ENCODE measurements at places on chromosomes 7 and 10.

- no peak for DNase-seq
These were observed 156.4 kb upstream of the MDFIC start for GRCh38 chr7:114765331-114766040.

- DNase-seq = no peak
These were observed 81.6 kb downstream of the ARHGAP22 start for GRCh38 chr10:48523212-48523819.

- DNase-seq = no peak
These were observed 9.8 kb upstream of the FXYD4 start for GRCh38 chr10:43361547-43362190.

DNA sequence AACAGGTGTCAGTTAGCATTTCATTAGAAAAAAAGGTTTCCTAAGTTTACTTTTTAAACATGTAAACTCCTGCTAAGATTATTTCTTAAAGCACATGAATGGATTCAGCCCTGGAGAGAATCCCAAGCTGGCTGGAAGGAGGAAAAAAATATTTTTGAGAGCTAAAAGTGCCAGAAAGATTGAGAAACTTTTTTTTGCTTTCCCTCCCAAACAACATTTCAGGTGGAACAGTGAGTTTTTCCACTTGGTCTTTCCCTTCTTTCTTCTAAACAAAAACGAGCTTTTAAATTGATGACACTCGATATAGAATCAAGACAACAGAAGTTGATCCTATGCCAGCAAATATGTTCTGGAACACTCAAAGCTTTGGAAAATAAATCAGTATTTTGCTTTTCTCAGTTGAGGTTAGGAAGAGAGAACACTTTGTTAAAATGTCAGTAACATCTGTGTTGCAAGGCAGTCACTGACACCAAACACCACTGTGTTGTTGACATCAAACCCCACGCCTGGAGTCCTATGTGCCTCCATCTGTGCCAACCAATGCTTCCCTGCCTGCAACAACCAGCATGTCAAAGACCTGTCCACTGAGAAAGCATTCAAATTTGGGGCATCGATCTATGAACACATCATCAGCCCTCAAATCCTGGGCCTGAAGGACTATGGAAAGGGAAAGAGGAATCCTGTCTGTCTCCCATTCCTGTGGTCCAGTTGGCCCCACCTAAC is 22.9 kb upstream of the INSIG1 start:
- DNase-seq = no peak

GRCh38 chr10:60434418-60435046 is 44.9 kb upstream of the ANK3 start:
- DNase-seq = no peak

- peak; percentile 79 for DNase-seq
These were observed 161.8 kb upstream of the CACNA2D1 start for GRCh38 chr7:82605247-82605864.

DNA sequence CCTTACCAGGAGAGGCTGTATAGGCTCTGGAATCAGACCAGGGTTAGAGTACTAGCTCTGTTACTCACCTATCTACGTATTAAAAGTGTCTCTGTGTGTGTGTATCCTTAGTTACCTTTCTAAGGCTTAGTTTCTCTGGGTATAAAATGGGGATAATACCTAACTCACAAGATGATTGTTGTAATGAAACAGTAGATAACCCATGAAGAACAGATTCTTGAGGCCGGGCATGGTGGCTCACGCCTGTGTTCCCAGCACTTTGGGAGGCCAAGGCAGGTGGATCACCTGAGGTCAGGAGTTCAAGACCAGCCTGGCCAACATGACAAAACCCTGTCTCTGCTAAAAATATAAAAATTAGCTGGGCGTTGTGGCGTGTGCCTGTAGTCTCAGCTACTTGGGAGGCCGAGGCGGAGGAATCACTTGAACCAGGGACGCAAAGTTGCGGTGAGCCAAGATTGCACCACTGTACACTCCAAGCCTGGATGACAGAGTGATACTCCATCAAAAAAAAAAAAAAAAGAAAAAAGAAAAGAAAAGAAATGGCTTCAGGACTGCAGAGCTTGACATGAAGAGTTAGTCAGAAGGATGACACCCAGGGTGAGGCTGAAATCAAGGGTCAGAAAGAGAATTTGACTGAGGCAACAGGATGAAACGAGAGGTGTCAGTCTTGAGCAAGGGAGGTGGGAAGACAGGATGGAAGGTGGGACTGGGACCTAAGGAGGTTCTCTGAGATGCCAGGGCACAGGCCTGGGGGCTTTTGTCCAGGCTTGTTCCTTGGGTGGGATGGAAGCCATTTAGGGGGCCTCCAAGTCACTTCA is 33.4 kb downstream of the PRKAR2B start:
- DNase-seq = no peak

- no peak for DNase-seq
These were observed 1.3 kb upstream of the CUL1 start for GRCh38 chr7:148697256-148698006.

GRCh38 chr7:1844336-1844950 is 174.4 kb downstream of the ELFN1 start:
- DNase-seq = no peak

DNA sequence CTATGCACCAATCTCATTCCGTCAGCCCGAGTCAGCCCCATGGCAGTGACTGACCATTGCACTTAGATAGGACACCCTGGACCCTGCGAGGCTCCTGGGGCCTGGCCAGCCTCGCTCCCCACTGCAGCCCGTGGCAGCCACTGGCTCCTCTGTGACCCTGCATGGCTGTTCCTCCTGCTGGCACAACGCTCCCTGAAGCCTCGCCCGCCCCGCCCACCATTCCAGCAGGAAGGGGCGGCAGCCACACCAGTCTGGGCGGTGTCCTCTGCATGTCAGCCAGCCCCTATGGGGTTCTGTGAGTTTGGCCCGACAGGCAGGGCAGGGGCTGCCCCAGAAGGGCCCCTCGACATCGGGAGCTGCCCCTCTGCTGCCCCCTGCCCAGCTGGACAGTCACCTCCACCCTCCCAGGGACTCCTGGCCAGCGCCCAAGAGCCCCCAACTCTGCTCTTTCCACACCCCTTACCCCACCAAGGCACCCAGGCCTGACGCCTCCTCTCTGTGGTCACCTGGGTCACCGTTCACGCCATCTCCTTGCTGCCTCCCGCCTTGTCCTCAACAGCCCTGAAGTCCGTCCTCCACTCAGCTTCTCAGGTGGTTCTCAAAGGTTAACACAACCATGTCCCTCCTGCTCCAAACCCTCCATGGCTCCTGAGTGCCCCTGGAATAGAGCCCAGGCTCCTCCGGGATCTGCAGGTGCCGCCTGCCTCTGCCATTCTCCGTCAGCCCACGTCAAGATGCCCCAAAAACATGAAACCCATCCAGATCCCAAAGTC is 103.5 kb downstream of the MICALL2 start:
- no peak for DNase-seq

GRCh38 chr10:101959346-101959916 is 96.5 kb downstream of the ARMH3 start:
- DNase-seq = no peak

- no peak for DNase-seq
These were observed 34.9 kb upstream of the INPP5A start for GRCh38 chr10:132502544-132503300.

- peak; percentile 60 for DNase-seq
These were observed 174.0 kb upstream of the TCF7L2 start for GRCh38 chr10:112775892-112776674.

DNA sequence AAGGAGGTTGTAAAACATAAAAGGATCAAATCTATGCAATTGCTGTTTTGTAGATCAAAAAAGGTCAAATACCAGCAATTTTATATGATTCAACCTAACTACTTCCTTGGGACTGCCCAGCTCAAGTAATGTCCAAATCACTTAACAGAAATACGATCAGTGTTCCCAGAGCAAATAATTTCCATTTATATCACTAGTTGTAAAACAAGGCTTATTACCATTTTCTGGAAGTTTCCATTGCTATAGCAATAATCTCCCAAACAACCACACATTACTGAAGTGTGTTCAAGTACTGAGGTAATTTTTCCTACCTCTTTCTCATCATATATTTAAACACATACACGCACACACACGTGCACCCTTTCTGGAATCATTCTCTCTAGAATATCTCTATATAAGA is 123.3 kb downstream of the NRCAM start:
- peak; percentile 21 for DNase-seq

GRCh38 chr10:64067009-64067606 is 545.9 kb downstream of the REEP3 start:
- no peak for DNase-seq

DNA sequence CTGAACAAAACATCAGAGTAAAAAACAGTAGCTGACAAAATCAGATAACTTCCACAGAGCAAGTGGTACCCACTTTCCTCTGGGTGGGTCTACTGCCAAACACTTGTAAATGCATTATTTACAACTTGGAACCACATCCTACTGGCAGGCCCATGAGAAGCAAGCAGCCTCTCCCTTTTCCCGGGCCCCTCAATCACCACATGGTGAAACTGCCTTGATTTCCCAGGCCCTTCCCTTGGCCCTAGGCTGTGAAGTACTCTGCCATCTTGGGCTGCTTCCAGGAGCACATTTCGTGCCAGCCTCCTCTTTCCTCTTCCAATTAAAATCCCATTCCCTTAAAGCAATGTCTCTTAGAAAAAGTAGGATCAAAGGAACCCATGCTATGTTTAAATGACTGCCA is 71.4 kb downstream of the CUZD1 start:
- DNase-seq = no peak

DNA sequence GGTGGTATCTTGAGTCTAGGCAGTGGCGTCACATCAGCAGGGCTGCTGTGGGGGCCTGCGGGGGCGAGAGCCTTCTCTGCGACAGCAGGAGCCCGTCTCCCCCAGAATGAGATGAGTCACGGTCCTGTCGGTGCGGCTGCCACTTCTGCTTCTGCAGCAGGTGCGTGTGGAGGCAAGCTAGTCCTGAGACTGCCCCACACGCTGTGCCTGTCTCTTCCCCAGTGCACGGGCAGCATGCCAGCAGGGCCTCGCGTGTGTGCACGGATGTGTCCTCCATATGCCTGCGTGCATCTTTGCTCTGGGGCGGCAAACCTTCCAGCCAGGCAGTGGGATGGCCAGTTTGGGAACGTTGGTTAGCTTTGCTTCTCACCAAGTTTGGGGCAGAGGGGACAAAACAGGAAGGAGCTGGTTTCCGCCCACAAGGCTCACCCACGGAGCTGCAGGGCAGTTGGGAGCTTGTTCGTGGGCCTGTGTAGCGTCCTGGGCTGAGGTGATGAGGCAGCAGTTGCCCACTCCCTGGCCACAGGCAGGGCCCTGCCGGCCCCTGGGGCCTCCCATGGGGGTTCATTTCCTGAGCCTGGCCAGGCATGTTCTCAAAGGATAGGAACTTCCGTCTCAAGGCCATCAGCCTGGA is 60.8 kb upstream of the PPIF start:
- no peak for DNase-seq

DNA sequence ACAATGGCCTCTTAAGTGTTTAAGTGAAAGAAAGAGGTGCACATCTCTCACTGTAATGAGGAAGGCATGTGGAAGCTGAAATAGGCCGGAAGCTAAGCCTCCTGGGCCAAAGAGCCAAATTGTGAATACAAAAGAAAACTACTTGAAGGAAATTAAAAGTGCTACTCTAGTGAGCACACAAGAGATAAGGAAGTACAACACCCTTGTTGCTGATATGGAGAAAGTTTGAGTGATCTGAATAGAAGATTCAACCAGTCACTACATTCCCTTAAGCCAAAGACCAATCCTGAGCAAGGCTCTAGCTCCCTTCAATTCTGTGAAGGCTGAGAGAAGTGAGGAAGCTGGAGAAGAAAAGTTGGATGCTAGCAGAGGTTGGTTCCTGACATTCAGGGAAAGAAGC is 8.2 kb downstream of the DKK1 start:
- no peak for DNase-seq

GRCh38 chr7:18547509-18548187 is 52.1 kb downstream of the HDAC9 start:
- DNase-seq = no peak

GRCh38 chr10:9547936-9548904 is 1469.5 kb upstream of the CELF2 start:
- DNase-seq = no peak

DNA sequence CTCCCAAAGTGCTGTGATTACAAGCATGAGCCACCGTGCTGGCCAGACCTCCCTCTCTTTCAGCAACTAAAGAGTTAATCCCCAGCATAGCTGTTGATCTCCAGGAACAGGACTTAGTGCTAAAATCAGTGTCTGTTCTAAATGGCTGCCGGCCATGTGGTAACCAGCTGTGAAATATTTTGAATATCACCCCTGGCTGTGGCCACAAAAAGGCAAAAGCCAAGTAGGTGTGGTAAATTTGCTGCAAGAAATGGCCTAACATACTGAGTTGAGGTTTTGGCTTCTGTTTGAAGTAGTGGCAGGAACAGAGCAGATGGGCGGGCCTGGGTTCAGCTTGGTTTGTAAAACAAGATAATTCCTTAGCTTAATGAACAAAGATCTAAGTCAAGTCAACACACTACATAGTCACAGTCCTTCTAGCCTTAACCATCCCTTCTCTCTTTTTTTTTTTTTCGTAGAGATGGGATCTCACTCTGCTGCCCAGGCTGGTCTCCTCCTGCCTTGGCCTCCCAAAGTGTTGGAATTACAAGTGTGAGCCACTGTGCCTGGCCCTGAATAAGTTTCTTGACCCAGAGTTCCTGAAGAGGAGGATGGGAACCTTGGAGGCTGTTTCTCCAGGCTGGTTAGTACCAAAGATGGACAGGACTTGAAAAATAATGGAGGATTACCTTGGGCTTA is 22.7 kb upstream of the AGFG2 start:
- no peak for DNase-seq

DNA sequence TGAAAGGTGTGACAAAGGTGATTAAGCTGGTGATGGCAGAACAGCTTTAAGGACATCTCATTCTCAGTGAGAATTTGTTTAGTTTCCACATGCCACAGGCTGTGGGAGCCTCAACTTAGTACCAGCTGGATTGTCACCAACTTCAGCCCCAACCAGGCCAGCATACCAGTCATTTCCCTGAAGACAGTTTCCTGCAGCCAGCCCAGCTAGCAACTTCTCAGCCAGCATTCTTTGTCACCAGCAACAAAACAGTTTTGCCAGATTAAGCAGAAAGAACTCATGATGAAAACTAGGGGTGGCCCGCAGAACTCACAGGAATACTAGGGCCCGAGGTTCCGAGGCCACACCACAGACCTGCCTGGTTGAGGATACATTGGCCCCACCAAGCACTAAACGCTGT is 68.8 kb upstream of the UNC5B start:
- DNase-seq = no peak

DNA sequence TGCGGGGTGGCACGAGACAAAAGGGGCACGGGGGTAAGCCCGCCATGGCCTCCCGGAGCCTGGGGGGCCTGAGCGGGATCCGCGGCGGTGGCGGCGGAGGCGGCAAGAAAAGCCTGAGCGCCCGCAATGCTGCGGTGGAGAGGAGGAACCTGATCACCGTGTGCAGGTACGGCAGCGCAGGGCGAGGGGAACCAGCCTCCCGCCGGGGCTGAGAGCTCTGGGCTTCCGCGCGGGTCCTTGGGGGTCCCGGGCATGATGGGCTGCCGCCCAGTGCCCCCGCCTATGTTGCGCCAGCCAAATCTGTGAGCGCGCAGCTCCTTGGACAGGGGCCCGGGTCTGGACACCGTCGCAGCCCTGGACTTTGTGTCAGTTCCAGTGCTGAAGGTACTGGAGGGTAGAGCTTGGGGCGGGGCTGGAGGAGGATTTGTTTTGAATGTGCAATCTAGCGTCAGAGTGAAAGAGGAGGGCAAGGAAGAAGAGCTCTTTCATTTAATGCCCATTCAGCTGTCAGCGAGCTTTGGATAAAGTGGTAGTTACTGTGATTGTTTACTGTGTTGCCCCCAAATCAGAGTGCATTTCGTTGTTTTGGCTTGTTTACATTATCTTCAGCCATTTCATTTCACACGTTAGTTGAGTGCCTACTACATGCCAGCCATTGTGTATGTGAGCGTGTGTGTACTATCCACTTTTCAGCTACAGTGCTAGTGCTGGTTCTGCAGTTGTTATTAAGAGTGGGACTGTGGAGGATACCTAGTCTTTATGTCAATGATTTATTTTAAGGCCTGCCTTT is 777 bp downstream of the RUNDC3B start:
- DNase-seq = peak; percentile 14

Measured in NCI-H748 treated with DMSO at 0.1 percent for 48 hours (cell line).